Mammary epithelial cell (primary cell): ENCODE measurements at places on chromosomes 3 and 15.
A peak's percentile ranks its signal among the peaks of the same experiment; 100 is the strongest.

DNA sequence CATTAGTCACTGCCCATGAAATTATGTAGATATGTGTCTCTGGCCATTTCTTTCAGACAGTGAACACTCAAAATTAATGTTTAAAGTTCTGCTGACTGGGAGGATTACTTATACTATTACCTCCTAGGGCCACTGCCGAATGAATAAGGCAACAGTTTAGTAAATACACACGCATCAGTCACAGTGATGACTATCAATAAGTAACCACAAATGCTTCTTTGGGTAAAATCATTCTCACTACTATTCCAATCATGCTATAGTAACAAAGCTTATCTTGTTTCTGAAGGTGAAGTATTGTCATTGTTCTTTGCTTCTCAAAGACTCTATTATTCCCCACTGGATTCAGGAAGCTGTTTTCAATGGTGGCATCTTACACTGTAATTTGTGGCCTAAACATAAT lies 478.8 kb downstream of the EPHA3 start:
- peak; percentile 8 for DNase-seq

- no peak for DNase-seq
Measured at GRCh38 chr3:102722317-102722716, 287.5 kb downstream of the ZPLD1 start.

DNA sequence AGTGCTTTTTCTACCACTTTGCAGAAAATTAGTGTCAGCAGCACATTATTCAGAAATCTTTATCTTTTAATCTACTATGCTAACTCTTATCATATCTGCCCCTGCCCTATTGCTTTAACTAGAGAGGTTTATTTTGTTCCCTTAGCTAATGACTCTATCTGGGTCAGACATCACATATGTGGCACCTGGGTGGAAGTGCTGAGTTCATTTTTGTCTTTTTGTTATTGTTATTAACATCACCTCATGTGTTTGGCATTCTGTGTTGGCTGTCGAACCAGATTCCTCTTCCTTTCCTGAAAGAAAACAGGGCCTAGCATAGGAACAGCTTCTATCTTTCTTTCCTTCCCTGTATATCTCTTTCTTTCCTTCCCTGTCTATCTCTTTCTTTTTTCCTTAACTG lies 100.7 kb downstream of the RBMS3 start:
- no peak for DNase-seq

DNA sequence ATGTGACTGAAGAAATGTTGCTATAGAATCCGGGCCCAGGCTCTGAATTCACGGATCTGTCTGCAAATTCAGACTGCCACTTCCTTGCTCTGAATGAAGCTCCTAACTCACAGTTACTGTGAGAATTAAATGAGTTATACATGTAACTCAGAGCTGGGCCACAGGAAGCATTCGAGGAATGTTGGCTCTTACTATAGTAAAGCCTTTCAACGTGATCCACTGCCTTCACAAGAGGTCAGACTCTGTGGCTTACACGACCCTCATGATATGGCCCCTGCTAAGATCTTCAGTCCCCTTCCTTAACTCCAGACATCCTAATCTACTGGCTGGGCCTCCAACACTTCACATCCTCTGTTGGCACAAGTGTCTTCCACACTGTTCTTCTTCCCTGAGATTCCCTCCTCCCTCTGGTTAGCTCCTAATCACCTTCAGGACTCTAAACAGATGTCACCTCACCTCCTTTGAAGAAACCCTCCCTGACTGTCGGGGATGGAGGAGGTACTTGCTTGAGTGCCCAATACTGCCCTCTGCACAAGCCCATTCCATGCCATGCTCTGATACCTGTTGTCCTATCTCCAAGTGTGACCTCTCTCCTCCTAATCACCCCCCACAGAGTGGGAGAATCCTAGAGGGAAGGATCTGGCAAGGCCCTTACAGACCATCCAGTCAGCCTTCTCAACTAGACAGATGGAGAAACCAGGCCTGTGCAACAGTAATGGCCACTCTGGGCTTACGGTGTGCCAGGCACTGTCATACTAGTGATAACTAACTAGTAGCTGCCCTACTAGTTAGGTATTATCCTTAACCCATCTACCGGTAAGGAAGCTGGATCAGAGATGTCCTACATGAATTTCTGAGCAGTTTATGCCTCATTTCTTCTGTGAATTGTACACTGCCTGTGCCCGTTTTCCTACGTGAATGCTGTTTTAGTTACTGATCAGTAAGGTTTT lies 1.3 kb downstream of the ACTR8 start:
- DNase-seq: no peak

GRCh38 chr15:92989470-92989869 lies 89.3 kb downstream of the CHD2 start:
- no peak for DNase-seq

- DNase-seq: peak; percentile 33
Measured at GRCh38 chr15:61835496-61836106, 224.6 kb downstream of the VPS13C start.
